NCI-H1436 (cell line): ENCODE measurements at places on chromosomes 1 and 21.

DNA sequence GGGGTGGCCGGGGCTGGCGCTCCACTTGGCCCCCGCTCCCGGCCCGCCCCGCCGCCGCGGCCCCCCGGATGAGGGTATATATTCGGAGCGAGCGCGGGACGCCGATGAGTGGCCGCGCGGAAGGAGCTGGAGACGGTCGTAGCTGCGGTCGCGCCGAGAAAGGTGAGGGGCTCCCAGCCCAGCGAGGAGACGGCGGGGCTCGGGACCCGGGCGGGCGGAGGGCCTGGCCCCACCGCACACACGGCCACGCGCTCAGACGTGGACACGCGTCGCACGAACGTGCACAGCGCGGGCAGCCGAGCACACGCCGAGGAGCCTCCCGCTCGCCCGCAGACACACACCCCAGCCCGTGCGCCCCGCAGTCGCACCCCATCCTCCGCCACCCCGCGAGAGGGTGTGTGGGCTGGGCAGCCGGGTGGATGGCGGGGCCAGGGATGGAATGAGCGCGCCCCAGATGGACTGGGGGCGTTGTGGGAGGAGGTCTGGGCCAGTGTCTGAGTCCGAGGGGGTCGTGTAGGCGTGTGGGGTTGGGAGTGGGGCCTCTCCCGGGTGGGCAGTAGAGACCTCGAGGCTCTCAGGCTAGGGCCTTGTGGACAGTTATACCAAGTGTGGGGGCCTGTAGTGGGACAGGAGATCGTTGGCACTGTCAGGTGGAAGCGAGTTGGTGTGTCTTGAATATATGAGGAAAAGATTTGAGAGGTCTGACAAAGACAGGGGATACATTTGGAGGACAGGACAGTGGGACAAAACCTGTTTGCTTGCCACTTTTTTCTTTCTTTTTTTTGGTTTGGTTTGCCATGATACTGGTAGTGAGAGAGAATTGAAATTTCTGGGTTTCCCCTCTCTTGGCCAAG is at the start of gene UAP1:
Gene UAP1, plus strand, starts transcription at position 107 of the 854 bp plus-strand sequence. CDS start 4,347 bp downstream, outside the sequence.
- no peak for DNase-seq

GRCh38 chr1:237324226-237324625 is 282.2 kb downstream of the RYR2 start:
- DNase-seq, result no peak

- DNase-seq, result no peak
Observed at GRCh38 chr21:46017695-46018094, 36.1 kb downstream of the COL6A1 start.

DNA sequence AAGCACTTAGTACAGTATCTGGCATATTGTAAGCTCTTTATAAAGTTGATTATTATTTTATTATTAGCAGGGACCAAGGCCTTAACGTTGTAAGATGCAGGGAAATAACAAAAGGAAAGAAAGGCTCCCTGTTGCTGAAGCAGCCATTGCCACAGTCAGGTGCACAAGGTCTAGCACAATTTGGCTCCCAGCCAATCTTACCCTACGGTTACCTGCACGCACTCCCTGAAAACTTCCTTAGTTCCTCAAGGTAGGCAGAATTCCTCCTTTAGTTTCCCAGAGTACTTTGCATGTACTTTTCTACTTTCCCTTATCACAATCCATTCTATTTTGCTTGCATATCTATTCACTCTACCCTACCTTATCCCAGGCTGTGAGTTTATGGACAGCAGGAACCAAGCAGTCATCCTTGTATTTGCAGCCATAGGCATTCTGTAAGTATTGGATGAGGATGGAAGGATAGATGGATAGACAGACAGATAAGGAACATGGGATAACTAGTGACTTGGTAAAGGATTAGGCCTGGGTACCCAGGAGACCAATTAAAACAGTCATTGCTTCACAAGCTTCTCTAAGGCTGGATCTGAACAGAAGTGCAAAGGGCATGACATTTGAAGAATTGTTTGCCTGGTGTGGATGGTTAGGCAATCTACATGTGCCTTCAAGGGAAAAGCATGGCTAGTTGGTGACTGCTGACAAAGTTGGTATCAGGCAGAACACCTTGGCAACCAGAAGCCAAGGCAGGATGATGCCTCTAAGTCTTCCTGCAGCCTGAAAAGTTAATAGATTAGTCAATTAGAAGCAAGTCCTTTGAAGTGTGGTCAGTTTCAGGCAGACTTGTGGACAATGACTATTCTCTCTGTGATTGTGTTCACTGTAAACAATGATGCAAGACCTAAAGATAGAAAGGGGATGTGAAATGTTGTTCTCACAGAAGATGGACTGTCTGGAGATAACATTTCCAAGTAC is 20.8 kb upstream of the JAK1 start:
- no peak for DNase-seq

DNA sequence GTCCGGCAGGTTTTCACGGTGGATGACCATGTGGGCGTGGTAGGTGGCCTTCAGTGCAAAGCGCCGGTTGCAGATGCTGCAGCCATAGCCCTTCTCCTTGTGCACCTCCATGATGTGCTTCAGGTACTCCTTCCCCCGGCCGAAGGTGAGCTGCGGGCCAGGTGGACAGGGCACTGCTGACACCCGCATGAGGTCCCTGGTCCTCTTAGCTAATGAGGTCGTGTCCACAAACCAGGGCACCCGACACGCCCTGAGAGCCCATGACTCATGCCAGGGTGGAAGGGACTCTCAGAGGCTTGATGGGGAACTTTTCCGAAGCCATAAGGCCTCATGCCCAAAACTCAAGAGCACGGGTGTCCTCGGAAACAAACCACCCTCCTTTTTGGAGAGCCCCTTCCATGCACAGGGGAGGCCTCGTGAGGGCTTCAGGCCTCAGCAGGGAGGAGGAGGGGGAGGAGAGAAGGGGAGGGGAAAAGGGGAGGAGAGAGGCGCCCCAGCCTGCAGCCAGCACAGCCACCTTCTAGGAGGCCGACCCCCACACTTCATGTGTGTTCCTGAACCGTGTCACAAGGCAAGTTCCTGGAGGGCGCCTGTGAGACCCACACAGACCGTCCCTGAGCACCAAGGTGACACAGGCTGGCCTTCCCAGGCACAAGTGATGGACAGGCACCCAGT is 54.4 kb upstream of the RIPK4 start:
- DNase-seq, result no peak

DNA sequence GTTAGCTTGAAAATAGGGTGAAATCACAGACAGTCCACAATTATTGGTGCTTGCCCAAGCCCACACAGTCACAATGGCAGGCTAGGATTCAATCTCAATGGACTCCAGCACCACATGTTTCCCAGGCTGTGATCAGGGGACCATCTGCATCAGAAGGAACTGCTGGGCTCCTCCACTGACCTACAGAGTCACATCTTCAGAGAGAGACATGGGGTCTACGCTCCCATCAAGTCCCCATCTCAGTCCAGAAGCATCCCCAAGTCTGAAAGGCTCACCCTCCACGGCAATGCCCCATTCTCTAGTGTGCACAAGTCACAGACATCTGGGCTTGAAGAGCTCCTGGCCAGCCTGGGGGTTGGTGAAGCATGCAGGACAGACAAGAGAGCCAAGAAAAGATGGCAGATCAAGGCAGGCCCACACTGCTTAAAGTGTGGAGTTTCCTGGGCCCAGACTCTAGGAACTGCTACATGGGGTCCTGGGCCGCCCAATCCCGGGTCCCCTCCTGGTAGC is 262.5 kb downstream of the NPHP4 start:
- no peak for DNase-seq

GRCh38 chr1:210340311-210340710 is 11.6 kb downstream of the HHAT start:
- DNase-seq, result no peak

- DNase-seq, result no peak
Observed at GRCh38 chr1:56191369-56191768, 388.0 kb downstream of the PLPP3 start.

DNA sequence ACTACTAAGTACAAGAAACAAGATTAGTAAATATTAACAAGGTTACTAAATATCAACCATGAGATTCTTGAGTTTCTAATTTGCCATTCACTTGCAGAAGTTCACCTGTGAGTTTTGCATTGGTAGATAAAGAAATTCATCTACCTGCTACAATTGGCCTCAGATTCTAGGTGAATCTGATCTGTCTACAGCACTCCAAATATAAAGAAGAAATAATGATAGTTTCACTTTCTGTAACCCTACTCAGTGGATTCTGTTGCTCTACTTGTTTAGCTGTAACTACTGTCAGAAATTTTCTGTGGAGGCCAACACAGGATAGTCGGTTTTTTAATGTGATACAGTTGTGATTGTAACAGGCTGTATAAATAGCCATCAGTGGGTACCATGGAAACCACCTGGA is 118.6 kb downstream of the NR5A2 start:
- DNase-seq, result no peak

DNA sequence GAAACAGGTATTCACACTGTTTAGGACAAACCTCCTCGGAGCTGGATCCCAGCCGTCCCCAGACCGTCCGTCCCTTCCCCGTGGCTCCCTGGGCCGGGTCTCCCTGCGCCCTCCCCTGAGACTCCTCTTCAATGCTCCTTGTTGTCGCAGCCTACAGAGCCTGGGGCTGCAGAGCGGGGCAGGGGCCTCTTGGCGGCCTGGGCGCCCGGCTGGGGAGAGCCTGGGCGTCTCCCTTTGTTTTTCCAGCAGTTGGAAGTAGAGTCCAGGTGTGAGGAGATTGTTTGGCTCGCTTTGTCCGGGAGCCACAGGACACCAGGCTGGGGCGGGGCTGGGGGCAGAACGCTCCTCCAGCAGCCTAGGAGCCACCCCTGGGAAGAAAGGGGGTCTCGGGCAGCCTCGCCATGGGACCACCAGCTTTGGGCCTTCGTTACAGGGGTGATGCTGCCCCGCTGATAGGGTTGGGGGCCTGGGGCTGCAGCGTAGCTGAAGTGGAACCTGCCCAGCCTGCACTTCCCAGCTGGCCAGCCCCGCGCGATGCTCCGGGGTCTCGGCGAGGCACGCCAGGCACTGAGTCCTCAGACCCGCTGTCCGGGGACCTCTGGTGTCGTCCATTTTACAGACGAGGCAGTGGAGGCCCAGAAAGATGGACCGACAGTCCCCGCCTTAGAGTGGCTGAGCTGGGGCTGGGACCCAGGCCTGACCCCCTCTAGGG is 66.9 kb downstream of the PRDM16 start:
- DNase-seq, result peak; percentile 50

GRCh38 chr1:53644496-53644895 is 94.5 kb downstream of the GLIS1 start:
- no peak for DNase-seq

DNA sequence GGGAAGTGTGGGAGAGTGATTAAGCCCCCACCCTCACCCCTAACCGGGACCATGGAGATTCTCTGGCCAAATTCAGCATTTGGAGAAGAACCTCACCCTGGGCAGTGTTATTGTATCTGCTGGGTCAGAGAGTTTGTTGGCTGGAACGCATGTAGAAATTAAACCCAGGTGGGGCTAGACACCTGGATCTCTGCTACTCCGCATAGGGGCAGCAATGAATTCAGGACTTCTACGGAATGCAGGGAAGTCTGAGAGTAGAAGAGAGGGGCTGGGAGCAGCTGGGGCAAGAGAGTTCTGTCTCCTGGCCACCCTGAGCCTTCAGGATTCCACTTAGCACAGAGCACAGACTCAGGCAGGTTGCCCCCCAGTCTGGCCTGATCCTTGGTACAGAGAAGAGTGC is 3.6 kb upstream of the CRABP2 start:
- DNase-seq, result no peak

GRCh38 chr21:21236996-21237395 is 238.8 kb downstream of the NCAM2 start:
- no peak for DNase-seq

DNA sequence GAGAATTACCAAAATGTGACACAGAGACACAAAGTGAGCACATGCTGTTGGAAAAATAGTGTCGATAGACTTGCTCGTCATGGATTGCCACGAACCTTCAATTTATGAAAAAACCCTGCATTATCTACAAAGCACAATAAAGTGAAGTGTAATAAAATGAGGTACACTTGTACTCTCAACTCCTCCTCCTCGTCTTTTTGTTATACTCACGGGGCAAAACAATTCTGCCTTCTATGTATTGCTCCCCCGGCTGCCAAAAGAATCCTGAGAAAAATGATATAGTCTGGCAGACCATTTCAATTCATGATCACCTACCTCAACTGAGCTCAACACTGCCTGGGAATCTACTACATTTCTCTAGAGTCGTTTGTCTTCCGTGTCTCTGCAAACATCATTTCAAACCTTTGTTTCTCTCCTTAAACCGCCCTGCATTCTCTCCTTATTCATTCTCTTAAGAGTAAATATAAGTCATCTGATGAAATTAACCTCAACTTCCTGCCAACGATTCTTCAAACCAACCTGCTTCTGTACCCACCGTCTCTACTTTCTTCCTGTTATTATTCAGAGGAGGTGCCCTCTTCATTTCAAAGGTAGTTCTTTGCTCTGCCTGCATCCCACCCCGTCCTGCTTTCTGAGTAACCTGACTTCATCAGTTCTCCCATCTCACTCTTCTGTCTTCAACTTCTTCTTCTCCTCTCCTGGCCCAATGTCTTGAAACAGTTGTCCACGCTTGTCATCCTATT is 12.9 kb upstream of the IL19 start:
- DNase-seq, result no peak

GRCh38 chr1:156293895-156294294 is 1.6 kb downstream of the GLMP start:
- DNase-seq, result no peak

GRCh38 chr1:15282810-15283474 is 35.9 kb downstream of the FHAD1 start:
- no peak for DNase-seq

DNA sequence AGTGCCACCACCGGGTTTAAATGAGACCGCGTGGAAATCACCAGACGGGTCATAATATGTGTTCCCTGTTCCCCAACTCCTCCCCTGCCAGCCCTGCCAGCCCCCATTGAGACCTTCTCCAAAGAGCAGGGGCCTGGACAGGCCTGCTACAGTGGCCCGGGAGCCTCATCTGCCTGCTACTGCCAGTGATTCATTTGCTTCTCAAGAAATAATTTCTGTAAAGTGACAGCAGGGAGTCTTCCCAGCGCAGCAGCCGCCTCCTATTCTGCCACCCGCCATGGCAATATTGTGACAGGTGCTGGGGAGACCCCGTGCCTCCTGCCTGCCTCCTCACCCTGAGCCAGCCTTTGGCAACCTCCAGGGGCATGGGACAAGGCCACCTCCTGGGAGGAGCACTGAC is 8.9 kb downstream of the IFFO2 start:
- no peak for DNase-seq

DNA sequence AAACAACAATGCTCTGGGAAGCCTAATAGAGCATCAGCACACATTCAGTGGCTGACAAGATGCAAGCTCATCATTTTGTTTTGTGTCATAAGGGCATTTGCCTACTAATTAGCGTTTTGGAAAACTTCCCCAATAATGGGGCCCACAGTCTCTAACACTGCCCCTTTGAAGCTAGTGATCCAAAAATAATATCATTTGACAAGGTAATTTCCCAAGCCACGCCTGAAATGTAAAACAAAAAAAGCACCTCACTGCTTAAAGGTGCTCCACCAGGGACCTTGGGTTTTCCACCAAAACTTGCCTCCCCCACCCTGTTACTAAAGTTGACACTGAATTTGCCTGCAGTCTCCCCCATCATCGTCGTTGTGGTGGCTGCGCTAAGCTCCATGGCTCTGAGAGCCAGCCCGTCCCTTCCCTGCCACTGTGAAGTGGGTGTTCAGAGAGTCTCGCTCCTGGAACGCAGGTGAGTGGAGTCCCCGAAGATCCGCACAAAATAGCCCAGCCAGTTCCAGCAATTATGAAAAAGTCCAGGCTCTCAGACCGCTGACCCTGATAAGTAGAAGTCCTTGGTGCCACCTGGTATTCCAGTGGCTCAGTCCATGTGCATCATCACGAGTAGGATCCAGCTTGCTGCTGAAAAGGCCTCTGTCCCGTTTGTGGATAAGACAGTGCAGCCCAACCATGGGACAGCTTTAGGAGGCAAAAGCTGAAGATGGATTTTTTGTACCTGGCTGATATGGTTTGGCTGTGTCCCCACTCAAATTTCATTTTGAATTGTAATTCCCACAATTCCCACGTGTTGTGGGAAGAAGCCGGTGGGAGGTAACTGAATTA is 52.2 kb downstream of the RAB3GAP2 start:
- no peak for DNase-seq
